ENCODE measurements at places on chromosomes 16 and 17. TPM values are rescaled to one million over a fixed set of nuclear protein-coding genes. Genes with fewer than 3 reads are reported as not detected.

GRCh38 chr16:15521390-15521757, 87.0 kb downstream of the BMERB1 start:
- peaks cover 55% of the 10 kb centered on the region for H3K4me1 ChIP-seq
- no peaks in the 10 kb centered on the region for H3K27me3 ChIP-seq
- H3K27ac ChIP-seq, result peak overlapping the region; percentile 68
- H3K4me3 ChIP-seq, result no peak overlapping the region
- no peak for DNase-seq
- H3K36me3 ChIP-seq, result no peaks in the 10 kb centered on the region

Gene CTRB2
- total RNA-seq, result 0.44 TPM

- H3K27ac ChIP-seq, result peak within 1 kb of the TSS; percentile 98
- H3K4me1 ChIP-seq, result peaks cover 29% of the 10 kb centered on the region
- peak within 1 kb of the TSS; percentile 79 for H3K4me3 ChIP-seq
- DNase-seq, result peak; percentile 94
- H3K36me3 ChIP-seq, result peaks cover 25% of the 10 kb centered on the region
These were observed at the start of gene ZKSCAN2 for GRCh38 chr16:25257470-25257955. TSS of gene ZKSCAN2 (minus strand) at chr16:25257845. CDS start at chr16:25257127, 718 bp downstream.

- H3K36me3 ChIP-seq, result peaks cover 4% of the 10 kb centered on the region
- no peak overlapping the region for H3K4me3 ChIP-seq
- H3K4me1 ChIP-seq, result peaks cover 3% of the 10 kb centered on the region
- no peaks in the 10 kb centered on the region for H3K27me3 ChIP-seq
- no peak overlapping the region for H3K27ac ChIP-seq
These were observed 6.2 kb upstream of the BCAS3 start for GRCh38 chr17:60671482-60671881.

DNA sequence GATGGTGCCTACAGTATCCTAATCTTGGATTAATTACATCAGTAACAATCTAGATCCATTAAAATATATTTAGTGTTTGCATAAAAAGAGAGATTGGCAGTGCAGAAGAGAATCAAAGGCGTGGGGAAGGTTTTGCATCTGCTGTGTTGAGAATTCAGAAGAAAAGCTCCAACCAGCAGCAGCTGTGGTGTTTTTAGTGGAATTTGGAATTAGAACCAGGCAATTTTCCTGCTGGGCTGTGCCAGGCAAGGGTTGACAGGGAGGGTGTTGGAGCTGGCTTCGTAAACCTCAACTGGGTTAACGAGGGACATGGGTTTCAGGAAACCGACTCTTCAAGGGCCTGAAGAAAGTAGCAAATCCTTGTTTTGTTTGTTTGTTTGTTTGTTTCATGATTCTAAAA, 107.8 kb upstream of the WSCD1 start:
- H3K27ac ChIP-seq, result no peak overlapping the region
- H3K4me3 ChIP-seq, result no peak overlapping the region
- no peak for DNase-seq
- no peaks in the 10 kb centered on the region for H3K4me1 ChIP-seq

Measured in lower lobe of right lung (tissue), 2 donors.